ENCODE measurements at places on chromosomes 7 and 10.

GRCh38 chr7:128321044-128321422 lies 22.7 kb downstream of the RBM28 start:
- DNase-seq, result no peak

GRCh38 chr7:142030848-142031247 lies 35.2 kb downstream of the MGAM start:
- DNase-seq, result no peak

DNA sequence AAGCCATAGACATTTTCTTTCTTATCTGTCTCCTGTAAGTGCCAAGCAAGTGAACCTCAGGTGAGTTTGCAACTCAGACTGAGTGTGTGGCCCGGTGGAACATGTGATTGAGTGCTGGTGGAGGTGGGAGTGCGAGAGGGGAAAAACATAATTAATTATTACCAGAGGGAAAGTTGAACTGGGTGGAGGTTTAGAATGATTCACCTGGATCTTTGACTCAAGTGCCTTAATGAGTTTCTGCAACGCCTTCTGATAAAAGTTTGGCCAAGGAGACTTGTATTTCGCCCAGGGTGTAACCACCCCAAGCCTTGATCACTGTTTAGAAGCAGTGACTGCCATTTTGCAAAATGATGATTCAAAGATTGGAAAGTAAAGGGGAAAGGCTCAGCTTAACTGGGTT lies 513.9 kb downstream of the GATA3 start:
- DNase-seq, result no peak

- no peak for DNase-seq
These were observed 89.1 kb downstream of the EGFR start for GRCh38 chr7:55107946-55108345.

GRCh38 chr10:51532044-51532443 lies 167.4 kb downstream of the CSTF2T start:
- DNase-seq, result no peak

DNA sequence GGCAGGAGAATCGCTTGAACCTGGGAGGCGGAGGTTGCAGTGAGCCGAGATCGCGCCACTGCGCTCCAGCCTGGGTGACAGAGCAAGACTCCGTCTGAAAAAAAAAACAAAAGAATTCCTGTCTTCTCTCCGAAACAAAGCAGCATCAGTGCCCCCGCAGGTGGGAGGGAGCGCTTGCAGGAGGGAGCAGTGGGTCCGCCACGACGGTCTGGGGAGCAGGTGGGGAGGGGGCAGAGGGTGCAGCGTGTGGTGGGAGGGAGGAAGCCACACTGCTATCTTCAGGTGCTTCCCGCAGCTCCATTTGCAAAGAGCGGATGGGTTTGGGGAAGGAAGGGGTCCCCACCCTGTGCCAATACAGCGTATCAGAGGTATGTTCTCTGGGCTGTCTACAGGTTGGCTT lies 31.7 kb downstream of the LIMK1 start:
- no peak for DNase-seq

DNA sequence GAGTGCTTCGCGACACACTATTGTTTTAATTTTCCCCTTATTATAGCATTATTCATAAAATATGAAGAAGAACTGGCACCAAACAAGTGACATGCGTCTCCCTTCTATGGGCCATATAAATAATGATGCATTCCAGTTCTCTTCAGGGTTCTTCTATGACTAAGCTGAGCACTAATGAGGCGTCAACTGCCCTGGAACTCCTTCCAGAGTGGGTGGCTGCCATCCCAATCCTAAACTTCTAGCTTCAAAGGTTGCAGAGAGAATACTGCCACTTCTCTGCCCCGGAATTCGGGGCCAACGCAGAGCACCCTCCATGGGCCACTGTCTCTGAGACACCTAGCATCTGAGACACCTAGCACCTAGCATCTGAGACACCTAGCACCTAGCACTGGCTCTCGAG lies 37.7 kb upstream of the FOXI2 start:
- no peak for DNase-seq

- no peak for DNase-seq
These were observed 214.3 kb downstream of the DGKB start for GRCh38 chr7:14688208-14688607.

GRCh38 chr7:33373195-33373594 lies 243.8 kb downstream of the BBS9 start:
- no peak for DNase-seq

DNA sequence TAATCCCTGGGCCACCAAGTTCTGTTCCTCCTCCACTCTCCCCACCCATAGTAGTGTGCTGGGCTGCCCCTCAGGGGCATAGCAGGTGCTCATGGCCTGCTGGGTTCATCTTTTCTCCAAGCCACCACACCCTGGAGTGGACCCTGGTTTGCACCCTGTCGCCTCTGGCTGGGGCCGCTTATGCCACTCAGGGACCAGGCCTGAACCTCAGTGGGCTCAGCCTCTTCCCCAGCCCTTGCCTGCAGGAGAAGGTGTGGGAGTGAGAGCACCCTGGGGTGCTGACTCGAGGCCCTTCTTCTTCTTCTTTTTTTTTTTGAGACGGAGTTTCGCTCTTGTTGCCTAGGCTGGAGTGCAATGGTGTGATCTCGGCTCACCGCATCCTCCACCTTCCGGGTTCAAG lies 10.2 kb downstream of the CLIP2 start:
- DNase-seq, result no peak

DNA sequence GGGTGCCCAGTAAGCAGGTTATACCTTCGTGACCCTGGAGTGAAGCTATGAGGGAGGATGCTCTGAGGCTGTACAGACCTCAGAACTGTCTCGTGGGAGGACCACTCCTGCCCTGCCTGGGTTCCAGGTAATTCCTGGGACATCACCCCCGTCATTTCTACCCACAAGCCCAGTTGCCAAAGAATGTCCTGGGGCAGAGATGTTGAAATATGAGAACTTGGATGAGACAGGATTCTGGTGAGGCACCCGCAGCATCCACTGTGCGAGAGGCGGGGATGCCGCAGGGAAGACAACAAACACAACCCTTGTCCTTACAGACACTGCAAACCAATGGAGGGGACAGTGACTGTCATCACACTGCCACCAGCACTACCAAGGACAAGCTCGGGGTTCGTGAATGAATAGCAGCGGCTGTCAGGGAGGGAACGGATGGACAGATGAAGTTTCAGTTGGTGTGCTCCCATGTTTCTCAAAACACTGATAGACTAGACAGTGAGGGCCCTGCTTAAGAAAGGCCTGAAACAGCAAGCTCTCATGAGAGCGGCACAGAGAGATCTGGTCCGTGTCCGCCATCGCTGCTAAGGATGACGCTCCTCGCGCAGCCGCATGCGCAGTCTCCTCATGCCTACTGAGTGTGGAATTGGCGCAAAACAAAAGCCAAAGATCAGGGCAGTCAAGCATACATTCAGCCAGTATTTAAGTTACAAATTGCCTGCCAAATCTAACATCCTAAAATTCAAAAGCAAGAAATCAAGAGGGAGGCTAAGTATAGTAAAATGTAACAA lies 82.0 kb upstream of the RHEB start:
- no peak for DNase-seq

DNA sequence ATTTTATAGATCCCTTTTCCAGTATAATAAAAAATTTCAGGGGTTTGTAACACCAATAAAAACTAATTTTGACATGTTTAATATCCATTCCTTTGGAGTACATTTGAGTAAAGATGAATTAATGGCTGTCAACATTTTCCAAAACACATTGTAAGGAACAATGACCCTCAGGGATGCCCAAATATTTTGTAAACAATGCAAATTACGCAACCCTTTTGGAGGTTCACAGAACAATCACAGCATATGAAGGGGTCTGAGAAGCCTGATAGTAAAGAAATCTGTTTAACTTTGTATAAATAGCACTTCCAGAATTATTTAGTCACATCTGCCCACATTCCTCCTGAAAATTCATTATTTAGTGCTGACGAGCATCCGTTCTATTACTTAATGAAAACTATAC lies 152.8 kb upstream of the FEZF1 start:
- DNase-seq, result no peak

GRCh38 chr7:125173571-125173970 lies 243.9 kb upstream of the POT1 start:
- DNase-seq, result no peak

- DNase-seq, result no peak
These were observed 39.8 kb downstream of the GBF1 start for GRCh38 chr10:102285133-102285532.

- DNase-seq, result no peak
These were observed 66.1 kb downstream of the MCMBP start for GRCh38 chr10:119806334-119807130.

DNA sequence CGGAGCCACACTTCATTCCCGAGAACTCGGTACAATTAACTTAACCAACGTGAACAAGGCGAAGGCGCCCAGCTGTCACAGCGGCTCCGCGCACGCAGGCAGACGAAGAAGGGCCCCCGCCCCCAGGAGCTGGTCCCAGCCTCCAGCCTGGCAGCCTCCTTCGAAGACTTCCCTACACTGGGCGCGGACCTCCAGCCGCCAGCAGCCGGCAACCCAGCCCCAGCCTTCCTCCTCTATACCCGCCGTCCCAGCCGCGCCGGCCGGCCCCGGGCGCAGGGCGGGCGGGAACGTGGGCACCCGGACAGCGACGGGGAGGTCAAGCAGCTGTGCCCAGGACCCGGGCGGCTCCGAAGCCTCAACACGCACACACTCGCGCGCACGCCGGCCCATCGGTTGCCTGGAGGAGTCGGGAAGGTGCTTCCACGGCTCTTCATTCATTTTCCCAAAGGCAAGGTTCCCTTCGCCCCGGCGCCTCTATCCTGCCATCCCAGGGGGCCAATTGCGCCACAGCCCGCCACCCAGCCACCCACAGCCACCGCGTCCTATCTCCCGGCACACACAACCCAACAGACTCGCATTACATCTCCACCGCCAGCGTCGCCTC lies 1.6 kb downstream of the CHST15 start:
- no peak for DNase-seq

DNA sequence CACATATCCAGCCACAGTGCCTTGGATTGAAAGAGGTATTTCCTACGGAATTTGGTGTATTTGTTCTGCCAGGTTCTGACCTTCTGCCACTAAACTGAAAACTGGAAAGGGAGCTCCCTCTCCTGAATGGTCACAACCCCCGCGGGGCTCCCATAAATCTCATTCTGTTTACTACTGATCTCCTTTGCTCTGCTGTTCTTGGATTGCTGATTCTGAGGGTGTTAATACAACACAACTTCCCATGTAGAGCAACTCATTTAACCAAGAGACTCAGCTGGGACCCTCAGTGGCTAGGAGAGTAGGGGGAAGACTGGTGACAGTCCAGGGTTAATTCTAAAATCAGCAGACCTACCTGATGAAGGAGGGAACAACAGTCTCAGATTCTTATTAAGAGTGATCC lies 662.9 kb downstream of the INHBA start:
- DNase-seq, result no peak

GRCh38 chr7:71626206-71626605 lies 494.3 kb downstream of the GALNT17 start:
- DNase-seq, result no peak

DNA sequence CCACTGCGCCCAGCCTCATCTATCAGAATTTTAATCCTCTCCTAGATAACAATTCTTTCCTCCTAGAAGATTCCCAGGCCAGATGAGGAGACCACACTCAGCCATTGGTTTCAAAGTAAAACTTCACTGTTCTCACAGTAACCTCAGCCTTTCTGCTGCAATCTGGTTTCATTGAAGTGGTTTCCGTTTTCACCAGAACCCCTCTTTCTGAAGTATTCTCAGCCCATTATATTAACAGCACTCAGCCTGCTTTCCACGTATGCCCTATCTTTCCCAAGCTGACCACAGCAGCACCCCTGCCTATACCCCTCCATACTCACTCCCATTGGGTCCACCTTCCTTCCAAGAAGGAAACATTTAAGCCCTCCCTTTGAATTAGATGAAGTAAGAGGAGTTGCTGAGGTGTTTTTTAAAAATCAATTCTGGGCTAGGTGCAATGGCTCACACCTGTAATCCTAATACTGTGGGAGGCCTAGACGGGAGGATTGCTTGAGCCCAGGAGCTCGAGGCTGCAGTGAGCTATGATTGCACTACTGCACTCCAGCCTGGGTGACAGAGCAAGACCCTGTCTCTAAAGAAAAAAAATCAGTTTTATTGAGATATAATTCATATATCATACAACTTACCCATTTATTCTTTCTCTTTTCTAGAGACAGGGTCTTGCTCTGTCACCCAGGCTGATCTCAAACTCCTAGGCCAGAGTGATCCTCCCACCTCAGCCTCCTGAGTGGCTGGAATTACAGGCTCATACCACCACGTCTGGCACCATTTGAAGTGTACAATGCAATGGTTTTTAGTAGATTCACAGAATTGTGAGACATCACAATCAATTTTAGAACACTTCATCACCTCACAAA lies 11.3 kb downstream of the PLAU start:
- DNase-seq, result no peak

- DNase-seq, result no peak
These were observed 1.5 kb downstream of the SLC25A13 start for GRCh38 chr7:96320442-96320841.

DNA sequence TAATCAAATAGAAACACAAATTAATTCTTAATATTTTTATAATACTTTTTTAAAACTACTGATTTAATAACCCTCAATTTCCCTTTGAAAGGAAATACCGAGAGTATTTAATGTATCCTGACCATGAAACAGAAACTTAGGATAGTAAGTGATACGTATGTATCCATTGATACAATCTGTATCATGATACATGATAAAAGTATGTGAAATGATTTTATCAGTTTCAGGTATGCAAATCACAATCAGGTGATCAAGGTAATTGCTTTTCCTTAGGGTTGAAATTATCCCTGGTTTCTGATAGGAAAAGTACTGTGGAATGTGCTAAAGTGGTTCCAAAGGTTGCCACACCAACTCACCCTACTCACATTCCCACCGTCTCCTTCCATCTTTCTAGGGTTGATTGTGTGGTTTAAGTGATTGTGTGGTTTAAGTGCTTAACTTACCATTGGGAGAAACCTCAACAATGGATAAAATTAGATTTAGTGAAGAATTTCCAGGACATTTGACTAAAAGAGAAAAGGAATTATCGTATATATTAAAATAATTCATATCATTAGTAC lies 138.3 kb downstream of the LRRN3 start:
- DNase-seq, result no peak

DNA sequence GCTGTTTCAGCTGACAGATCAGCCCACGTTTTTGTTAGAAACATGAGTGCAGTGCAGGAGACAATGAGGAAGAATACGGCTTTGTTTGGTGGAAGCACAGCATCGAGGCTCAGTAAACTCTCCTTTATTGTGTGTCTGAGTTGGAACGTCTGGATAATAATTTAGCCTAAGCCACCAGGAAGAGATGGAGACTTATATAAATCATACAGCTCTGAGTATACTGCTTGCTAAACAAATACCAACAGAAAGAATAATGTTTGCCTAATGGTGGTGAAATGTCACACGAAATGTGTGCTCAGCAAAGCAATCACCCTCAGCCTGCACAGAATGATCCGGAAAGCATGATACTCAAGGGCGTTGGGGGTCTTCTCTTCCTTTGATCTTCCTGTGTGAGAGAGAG lies 664.1 kb upstream of the ADARB2 start:
- DNase-seq, result no peak

DNA sequence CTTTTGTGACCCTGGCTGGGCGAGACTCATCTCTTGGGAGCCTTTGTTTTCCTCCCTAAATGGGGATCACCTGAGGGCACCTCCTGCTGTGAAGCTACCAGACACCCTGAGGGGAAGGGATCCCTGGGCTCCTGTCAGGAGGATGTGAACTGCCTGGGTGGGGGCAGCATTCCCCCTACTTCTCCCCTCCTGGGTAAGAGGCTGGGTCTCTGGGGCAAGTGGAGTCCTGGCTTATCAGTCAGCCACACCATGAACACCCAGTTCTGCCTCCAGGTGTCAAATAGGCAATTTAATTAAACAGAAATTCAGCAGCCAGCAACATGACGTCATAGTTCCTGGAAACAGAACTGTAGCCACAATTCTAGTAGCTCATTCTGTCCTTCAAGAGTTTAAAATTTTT lies 97.7 kb upstream of the RET start:
- no peak for DNase-seq

GRCh38 chr10:74153123-74153522 lies 2.1 kb downstream of the ADK start:
- no peak for DNase-seq
